ENCODE measurements at places on chromosomes 2 and 18. TPM values are rescaled to one million over a fixed set of nuclear protein-coding genes. Genes with fewer than 3 reads are reported as not detected.

- H3K4me1 ChIP-seq, result no peaks in the 10 kb centered on the region
- no peak overlapping the region for H3K27ac ChIP-seq
- no peaks in the 10 kb centered on the region for H3K27me3 ChIP-seq
- no peak overlapping the region for H3K4me3 ChIP-seq
- no peak for DNase-seq
- H3K36me3 ChIP-seq, result peaks cover 4% of the 10 kb centered on the region
Measured at GRCh38 chr2:199419428-199419827, 38.3 kb downstream of the SATB2 start.

DNA sequence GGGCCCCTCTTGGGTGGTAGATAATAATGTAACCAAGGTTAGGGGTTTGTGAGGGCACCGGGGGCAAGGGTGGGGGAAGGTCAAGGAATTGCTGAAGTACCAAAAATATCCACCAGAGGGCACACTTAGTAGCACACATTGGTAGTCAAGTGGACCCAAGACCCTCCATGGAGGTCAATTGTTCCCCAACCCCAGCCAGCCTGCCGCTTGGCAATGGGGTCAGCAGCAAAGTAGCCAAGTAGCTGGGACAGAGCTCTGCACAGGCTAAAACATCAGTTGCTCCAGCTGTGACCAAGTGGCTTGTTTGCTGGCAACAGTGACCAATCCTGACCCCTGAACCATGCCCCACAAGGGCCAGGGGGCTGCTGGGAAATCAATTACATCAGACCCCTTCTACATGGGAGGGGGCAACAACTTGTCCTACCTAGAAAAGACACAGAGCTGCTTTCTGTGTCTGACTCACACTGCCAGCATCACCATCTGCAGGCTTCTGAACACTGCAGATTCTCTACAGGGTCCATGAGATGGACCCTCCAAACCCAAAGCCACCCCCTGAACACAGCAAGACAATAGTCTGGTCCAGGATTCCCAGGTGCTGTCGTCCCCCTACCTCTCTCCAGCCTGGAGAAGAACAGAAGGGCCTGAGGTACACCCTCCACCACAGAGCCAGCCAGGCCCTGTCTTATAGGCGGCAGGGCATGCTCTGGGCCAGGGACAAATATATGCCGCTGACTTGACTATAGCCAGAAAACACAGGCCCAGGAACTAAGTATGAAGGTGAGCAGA, 76.0 kb downstream of the EMX1 start:
- no peaks in the 10 kb centered on the region for H3K27me3 ChIP-seq
- H3K4me1 ChIP-seq, result no peaks in the 10 kb centered on the region
- H3K4me3 ChIP-seq, result no peak overlapping the region
- no peak overlapping the region for H3K27ac ChIP-seq

DNA sequence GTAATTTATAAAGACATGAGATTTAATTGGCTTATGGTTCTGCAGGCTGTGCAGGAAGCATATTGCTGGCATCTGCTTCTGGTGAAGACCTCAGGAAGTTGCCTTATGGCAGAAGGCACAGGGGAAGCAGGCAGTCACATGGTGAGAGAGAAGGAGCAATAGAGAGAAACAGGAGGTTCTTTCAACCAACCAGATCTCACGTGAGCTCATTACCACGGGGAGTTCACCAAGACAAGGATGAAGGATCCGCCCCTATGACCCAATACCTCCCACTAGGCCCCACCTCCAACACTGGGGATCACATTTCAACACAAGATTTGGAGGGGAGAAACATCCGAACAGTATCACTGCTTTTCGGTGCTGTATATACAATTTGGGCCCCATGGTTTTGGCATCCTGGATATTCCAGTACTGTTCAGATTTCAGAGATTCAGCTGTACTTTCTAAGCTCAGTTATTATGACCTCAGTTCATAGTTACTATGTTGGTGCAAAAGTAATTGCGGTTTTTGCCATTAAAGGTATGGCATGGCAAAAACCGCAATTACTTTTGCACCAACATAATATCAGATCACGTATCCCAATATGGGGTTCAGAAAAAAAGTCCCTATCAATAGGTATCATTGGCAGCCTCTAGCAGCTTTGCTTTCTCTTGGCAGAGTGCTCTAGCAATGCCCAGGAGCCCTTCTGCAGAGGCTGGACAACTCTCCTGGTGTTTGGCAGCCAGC, 189.6 kb upstream of the SIX3 start:
- no peaks in the 10 kb centered on the region for H3K27me3 ChIP-seq
- peak; percentile 75 for DNase-seq
- H3K27ac ChIP-seq, result no peak overlapping the region

DNA sequence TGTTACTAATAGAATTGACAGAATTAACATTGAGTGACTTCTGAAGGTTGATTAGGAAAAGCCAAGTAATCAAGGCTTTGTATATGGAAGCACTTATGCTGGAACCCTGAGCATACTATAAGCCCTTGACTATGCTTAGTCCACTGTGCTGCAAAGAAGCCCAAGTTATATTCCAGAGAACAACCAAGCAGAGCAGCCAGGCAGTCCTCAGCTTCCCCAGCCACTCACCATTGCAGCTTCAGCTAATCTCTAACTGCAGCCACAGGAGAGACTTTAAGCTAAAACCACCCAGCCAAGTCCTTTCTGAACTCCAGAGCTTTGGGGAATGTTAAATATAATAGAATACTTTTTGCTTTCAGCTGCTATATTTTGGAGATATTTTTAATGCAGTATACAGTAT, 164.4 kb upstream of the VWC2L start:
- no peak overlapping the region for H3K4me3 ChIP-seq
- no peak overlapping the region for H3K27ac ChIP-seq
- no peaks in the 10 kb centered on the region for H3K36me3 ChIP-seq
- no peak for DNase-seq

GRCh38 chr2:32922501-32922900, 24.3 kb upstream of the LTBP1 start:
- no peaks in the 10 kb centered on the region for H3K4me1 ChIP-seq
- H3K4me3 ChIP-seq, result no peak overlapping the region
- no peak overlapping the region for H3K27ac ChIP-seq
- H3K27me3 ChIP-seq, result no peaks in the 10 kb centered on the region

DNA sequence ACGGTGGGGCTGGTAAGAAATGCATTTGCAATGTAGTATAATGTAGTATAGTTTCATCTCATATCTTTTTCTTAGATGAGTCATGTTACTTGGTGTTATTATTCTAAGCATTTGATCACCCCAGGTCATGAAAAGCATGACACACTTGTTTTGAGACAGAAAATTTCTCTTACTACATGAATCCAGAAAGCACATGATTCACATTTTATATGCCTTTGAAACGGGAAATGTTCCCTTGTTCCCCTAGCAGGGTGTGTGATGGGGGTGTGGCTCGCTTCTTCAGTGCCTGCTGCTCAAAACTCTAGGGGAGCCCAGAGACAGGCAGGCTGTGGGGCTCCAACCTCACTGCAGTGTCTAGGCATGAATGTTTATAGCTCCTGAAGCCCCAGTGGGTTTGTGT, 116.0 kb upstream of the RAB27B start:
- DNase-seq, result no peak
- H3K4me3 ChIP-seq, result no peak overlapping the region
- no peaks in the 10 kb centered on the region for H3K27me3 ChIP-seq
- H3K4me1 ChIP-seq, result no peaks in the 10 kb centered on the region
- no peaks in the 10 kb centered on the region for H3K36me3 ChIP-seq
- no peak overlapping the region for H3K27ac ChIP-seq

- H3K4me1 ChIP-seq, result peaks cover 9% of the 10 kb centered on the region
- H3K36me3 ChIP-seq, result no peaks in the 10 kb centered on the region
- no peak overlapping the region for H3K4me3 ChIP-seq
- peaks cover 7% of the 10 kb centered on the region for H3K27me3 ChIP-seq
Measured at GRCh38 chr2:26915316-26915715, 55.1 kb upstream of the MAPRE3 start.

DNA sequence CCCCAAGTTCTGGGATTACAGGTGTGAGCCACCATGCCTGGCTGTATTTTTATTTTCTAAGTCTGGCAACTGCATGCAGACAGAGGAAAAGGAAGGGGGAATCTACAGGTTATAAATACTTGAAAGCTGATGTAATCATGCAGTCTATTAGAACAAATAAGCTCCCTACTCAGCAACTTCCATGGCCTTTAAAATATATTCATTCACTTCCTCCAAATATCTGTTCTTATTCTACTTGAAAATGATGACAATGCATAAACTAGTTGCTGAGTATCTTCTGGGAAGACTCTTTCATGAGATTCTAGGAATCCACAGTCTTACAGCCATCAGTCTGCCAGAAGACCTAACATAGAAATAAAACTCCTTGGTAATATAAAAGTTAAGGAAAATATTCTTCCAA, 66.9 kb upstream of the NCKAP5 start:
- no peaks in the 10 kb centered on the region for H3K36me3 ChIP-seq
- H3K4me1 ChIP-seq, result peaks cover 7% of the 10 kb centered on the region
- H3K27me3 ChIP-seq, result no peaks in the 10 kb centered on the region
- H3K4me3 ChIP-seq, result no peak overlapping the region
- no peak overlapping the region for H3K27ac ChIP-seq
- no peak for DNase-seq

DNA sequence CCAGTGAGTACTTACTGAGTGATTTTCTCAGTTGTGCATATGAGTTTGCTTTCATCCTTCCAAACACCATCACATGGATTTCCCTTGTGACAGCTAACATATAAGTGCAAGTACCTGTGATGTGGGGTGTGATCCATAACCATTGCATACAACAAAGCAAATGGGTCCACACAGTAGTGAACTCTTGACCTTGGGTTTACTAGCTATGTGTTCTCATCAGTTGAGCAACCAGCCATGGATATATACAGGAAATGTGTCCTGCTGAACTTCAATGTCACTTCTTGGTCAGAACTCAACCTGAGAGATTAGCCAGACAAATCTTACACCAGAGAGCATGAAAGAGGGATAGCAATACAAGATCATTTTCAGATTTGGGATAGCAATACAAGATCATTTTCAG, 420.9 kb upstream of the KCNH7 start:
- no peaks in the 10 kb centered on the region for H3K4me1 ChIP-seq
- H3K36me3 ChIP-seq, result no peaks in the 10 kb centered on the region

DNA sequence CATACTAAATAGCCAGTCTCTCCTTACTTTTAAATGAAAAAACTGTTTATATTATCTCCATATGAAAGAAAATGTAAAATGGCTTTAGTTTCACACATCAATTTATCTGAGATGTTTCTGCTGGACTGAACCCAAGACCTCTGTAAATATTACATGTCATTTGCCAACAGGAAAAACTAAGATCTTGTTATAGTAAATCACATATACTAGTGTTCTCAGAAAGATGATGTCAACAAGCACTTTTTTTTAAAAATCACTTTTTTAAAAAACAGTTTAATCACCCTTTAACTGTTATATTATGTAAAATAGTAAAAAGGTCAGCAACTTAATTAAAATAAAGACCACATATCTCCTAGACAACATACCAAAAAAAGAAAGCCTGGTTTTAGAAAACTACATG, 46.3 kb downstream of the PTPN2 start:
- H3K27ac ChIP-seq, result peak overlapping the region; percentile 65
- no peak overlapping the region for H3K4me3 ChIP-seq
- H3K4me1 ChIP-seq, result peaks cover 4% of the 10 kb centered on the region
- H3K27me3 ChIP-seq, result no peaks in the 10 kb centered on the region
- no peak for DNase-seq

- no peak overlapping the region for H3K4me3 ChIP-seq
- no peak overlapping the region for H3K27ac ChIP-seq
- H3K36me3 ChIP-seq, result no peaks in the 10 kb centered on the region
- H3K27me3 ChIP-seq, result no peaks in the 10 kb centered on the region
Measured at GRCh38 chr2:224938651-224939182, 103.6 kb downstream of the DOCK10 start.

GRCh38 chr2:27832396-27832795, 57.8 kb downstream of the RBKS start:
- H3K27me3 ChIP-seq, result no peaks in the 10 kb centered on the region
- H3K4me3 ChIP-seq, result no peak overlapping the region
- DNase-seq, result no peak
- H3K4me1 ChIP-seq, result no peaks in the 10 kb centered on the region

The ITGA4 gene
- 8.4 TPM for total RNA-seq

The CELF4 gene
- total RNA-seq, result 0.86 TPM

The FSHR gene
- total RNA-seq, result not detected

The UBE2F gene
- 111 TPM for total RNA-seq

The SLC9A4 gene
- total RNA-seq, result not detected

The PECR gene
- 9.1 TPM for total RNA-seq
